ENCODE measurements at places on chromosomes 11 and 22.

DNA sequence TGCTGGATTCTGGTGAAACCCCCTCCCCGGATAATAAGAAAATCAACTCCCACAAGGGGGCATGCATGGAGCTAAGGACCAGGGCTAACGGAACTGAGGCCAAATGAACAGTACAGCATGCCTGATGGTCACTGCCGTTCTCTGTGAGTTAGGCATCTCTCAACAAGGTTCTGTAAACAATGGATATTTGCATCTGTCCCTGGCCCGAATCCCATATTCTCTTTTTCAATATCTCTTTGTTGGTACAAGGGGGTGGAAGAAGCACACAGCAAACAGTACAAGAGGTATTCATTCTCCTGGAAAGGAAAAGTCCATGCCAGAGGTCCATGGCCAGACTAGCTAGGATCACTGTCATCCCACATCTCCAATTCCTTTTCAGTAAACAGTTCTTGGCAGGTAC is 32.2 kb upstream of the APOA1 start:
- DNase-seq = no peak

- no peak for DNase-seq
These were observed 13.6 kb upstream of the APOL5 start for GRCh38 chr22:35703861-35704584.

DNA sequence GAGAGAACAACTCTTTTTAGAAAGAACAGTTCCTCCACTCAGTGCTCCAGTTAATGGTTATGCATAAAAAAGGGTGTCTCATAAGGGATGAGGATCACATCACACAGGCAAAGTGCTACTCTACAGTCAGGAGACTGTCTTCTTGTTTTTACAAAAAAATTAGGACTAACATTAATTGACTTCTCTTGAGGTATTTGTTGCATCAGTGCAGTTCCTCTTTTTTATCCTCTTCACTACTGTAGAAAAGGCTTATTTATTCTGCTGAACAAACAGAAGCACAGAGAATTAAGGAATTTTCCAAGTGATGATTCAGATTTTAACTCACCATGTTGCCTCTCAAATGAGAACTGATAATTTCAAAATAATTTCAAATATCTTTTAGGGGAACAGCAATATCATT is 1.9 kb downstream of the MMP8 start:
- DNase-seq = no peak

GRCh38 chr22:29343313-29343805 is 27.9 kb upstream of the RASL10A start:
- DNase-seq = no peak
